Activated CD4-positive, CD25-positive, alpha-beta regulatory T cell treated with anti-CD3 and anti-CD28 coated beads, Interleukin-2, amount 50 U/mL, for 24 hours (primary cell): ENCODE measurements at places on chromosomes 2 and 18.

GRCh38 chr2:10752236-10752635 lies 30.8 kb downstream of the ATP6V1C2 start:
- no peak for ATAC-seq

DNA sequence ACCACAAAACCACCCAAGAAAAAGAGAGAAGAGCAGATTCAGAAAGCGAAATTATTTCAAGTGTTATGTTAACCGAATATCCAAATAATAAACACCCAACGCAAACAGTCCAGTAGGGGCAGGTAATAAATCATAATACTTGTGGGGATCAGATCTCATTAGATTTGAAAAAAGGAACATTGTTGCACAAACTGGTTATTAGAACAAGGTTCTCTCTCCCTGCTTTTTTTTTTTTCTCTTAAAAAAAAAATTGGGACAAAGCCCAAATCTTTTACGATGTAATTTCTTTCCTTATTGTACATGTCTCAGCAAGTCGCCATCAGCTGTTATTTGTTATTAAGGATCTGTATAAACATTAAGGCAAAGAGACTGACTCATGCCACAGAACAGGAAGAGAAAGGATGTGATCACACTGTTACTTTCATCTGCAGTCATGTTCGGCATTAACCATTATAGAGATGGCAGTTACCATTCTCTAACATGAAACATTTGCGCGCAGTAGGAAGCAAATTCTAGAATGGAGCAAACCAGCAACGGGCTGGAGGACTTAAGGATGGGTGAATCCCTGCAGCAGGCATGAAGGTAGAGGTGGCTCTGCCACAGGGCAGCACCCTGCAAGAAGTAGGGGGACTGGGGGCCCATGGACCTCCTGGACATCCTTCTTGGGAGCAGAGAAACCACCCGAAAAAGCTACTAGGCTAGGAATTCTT lies 42.0 kb downstream of the EPHA4 start:
- ATAC-seq = peak; percentile 81

DNA sequence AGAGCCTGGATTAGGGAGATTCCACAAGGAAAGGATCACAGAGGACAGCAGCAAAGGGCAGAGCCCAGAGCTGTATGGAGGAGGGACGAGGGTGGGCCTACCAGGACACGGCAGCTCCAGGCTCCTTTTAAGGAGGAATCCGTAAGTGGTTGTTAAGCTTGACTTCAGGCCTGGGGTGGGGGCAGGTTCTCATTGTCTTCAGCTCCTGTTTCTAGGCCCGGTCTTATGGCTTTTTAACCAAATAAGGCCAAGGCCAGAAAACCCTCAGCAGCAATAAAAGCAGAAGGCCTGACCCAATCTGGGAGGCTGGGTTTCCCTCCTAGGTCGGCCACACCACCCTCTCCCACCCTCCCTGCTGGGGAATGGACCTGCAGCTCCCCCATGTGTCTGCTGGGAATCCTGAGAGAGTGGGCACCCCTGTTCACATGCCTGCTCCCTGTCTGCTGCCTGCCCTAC lies 111.2 kb downstream of the PLB1 start:
- ATAC-seq = no peak

DNA sequence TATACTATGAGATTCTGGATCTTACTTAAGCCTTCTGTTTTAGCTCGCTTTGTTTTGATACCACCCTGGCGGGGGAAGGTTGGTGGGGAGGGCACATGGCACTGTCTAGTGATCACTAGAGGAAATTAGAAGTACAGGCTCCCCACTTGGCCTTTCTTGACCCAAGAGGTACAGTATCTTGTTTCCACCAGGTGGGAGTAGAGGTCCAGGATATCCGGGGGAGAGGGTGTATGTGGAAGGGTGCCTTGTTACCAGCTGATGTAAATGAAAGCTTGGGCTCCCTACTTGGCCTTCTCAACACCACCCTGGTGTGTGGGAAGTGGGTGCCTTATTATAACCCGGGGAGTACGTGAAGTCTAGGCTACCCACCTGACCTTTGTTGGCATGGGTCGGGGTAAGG lies 7.5 kb downstream of the GALNT1 start:
- ATAC-seq = peak; percentile 76

- no peak for ATAC-seq
Measured at GRCh38 chr2:69742322-69742952, 503 bp downstream of the ANXA4 start.

DNA sequence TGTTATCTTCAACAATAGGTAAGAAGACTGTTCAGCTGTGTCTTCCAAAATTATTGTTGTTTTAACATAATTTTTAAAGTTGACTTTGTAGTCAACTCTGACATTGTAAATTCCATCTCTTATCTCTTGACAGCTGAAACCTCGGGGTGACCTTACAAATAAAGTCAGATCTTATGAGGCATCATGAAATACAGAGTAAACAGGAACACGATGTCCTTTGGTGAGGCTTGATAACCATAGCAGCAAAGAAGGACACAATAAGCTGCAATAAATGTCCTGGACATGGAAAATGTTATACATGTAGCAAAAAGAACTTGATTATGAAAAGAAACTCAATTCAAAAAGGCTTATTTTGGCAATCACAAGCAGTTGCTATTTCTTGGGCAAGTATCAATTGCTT lies 618.9 kb upstream of the SLC39A10 start:
- no peak for ATAC-seq

DNA sequence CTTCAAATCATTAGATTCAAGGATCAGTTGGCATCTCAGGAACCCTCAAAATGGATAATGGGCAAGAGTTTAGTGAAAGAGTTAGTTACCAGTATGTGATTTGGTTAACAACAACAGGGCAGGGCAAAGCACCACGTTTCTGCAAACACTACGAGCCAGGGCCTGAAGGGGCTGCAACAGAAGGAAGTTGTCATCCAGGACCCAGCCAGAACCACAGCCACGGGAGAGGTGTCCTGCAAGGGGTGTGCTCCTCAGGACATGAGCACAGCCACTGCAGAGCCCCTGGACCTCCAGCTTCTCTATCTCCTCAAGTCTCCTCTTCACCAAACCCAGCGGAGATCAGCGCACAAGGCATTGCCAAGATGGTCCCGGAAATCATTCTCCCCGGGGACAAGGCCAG lies 173.3 kb upstream of the PIEZO2 start:
- ATAC-seq = no peak

GRCh38 chr18:47915229-47915628 lies 15.2 kb downstream of the SMAD2 start:
- ATAC-seq = no peak

GRCh38 chr18:12165038-12165768 lies 71.6 kb downstream of the ANKRD62 start:
- ATAC-seq = no peak
